IPS DF 6.9 (cell line): ENCODE measurements at places on chromosomes 13 and 19.

- no peak overlapping the region for H3K27ac ChIP-seq
- H3K4me3 ChIP-seq: no peak overlapping the region
- H3K36me3 ChIP-seq: peaks cover 13% of the 10 kb centered on the region; the same call in 1 of the 2 replicates
- no peak for DNase-seq
- no peaks in the 10 kb centered on the region for H3K4me1 ChIP-seq
These were observed 9.2 kb downstream of the RFC3 start for GRCh38 chr13:33827139-33827538.

DNA sequence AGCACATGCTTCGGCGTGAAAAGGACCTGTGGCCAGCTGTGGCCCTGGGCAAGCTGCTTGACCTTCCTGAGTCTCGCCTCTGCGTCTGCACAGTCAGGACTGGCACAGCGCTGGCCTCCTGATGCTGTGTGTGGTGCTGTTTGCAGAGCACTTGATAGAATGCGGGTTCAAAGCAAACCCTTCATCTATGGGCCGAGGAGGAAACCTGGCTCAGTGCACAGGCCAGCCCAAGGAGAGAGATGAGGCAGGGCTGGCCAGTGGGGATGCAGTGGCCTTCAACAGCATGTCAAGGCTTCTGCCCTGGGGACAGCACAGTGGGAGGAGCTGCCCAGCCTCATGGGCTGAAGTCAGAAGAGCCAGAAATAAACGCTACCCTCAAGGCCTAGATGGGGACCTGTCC, 21.3 kb upstream of the VSTM2B start:
- no peaks in the 10 kb centered on the region for H3K4me1 ChIP-seq
- H3K36me3 ChIP-seq: no peaks in the 10 kb centered on the region

- H3K27ac ChIP-seq: no peak overlapping the region
- no peak for DNase-seq
- H3K36me3 ChIP-seq: no peaks in the 10 kb centered on the region
- no peaks in the 10 kb centered on the region for H3K27me3 ChIP-seq
- no peak overlapping the region for H3K4me3 ChIP-seq
- no peaks in the 10 kb centered on the region for H3K4me1 ChIP-seq
These were observed 144.6 kb downstream of the NBEA start for GRCh38 chr13:35086667-35087066.

- no peak for DNase-seq
- H3K27me3 ChIP-seq: no peaks in the 10 kb centered on the region
- no peak overlapping the region for H3K4me3 ChIP-seq
- H3K27ac ChIP-seq: no peak overlapping the region
These were observed 261.9 kb downstream of the KCNRG start for GRCh38 chr13:50277127-50277526.

DNA sequence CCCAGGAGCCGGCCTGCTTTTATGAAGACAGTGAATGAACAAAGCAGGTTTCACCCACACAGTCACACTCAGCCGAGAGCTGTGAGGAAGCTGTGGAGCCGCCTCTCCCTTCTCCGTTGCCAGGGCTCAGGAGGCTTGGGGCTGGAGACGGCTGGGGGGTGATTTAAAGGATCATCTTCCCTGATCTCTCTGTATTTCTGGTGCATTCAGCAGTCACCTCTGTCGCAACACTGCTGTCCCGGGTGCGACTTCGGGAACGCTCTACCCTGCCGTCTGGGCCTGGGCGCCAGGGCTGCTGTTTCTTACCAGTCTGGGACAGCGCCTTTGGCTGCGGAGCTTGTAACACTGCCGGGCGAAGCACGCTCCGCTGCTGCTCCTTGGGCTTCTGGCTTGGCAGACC, 18.1 kb downstream of the CAPS start:
- no peak overlapping the region for H3K4me3 ChIP-seq
- DNase-seq: no peak
- no peak overlapping the region for H3K27ac ChIP-seq

GRCh38 chr13:47853236-47853635, 147.8 kb downstream of the SUCLA2 start:
- no peaks in the 10 kb centered on the region for H3K36me3 ChIP-seq
- no peaks in the 10 kb centered on the region for H3K27me3 ChIP-seq
- no peak for DNase-seq
- H3K4me1 ChIP-seq: no peaks in the 10 kb centered on the region
- no peak overlapping the region for H3K27ac ChIP-seq
- no peak overlapping the region for H3K4me3 ChIP-seq
